ENCODE measurements at places on chromosomes 2 and 18.

GRCh38 chr2:215772634-215773563 lies 240.5 kb downstream of the MREG start:
- DNase-seq, result no peak

GRCh38 chr2:26889796-26890195 lies 41.9 kb downstream of the DPYSL5 start:
- no peak for DNase-seq

- no peak for DNase-seq
These were observed 36.3 kb downstream of the PREPL start for GRCh38 chr2:44324971-44325426.

DNA sequence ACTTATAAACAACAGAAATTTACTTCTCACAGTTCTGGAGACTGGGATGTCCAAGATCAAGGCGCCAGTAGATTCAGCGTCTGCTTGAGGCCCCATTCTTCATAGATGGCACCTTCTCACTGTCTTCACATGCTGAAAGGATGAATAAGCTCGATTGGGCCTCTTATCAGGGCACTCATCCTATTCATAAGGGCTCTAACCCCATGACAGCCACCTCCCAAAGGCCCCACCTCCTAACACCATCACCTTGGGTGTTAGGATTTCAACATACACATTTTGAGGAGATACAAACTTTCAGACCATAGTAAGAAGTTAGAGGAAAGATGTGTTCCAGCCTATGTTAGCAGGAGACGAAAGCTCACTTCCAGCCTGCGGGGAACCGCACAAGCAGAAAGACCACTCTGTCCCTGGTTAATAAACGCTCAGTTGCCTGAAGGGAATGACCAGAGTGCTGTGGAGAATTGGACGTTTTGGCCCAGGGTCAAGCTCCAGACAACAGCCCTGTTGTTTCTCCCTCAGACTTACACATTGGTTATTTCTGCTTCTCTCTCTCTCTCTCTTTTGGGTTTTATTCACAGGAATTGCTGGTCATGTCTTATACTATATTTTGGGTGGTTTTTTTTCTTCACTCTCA lies 90.3 kb downstream of the MAPRE2 start:
- DNase-seq, result no peak

DNA sequence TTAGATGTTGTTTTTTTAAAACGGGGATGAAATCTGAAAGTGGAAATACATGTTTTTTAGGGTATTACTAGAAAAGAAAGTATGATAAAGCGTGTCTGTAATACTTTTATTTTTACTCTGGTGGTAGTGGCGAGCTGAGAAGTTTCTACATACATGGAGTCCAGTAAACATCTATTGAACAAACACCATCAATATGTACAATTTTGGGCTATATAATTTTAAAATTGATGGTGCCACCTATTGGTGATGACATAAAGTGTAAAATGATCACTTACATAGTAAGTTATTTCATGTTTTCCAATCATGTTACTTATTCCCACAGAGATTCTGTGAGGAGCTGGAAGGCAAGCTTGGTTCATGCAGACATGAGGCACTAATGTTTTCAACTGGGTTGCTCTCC lies 31.5 kb upstream of the NFE2L2 start:
- DNase-seq, result no peak

DNA sequence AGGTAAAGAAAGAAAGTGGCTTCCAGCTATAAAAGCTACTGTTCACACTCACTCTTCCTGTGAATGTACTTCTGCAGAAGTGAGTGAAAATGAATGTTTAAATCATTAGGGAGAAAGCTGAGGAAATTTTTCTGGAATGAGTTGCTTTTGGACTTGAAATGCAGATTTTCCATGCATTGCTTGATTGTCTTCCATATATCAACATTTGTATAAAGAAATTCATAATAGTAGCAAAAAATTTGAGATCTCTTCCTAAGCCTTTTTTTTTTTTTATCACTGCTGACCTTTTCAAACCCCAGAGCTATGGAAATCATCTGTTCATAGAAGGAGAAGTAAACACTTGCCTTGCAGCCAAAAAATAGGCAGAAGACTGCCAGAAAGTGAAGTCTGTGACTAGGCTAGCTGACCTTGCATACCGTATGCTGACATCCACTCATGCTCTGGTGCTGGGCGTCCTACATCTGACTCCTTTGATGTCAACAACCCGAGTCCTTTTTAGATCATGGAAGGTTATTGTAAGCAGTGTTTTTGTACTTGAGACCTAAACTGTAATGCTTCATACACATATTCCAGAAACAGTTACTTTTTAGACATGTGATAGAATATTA lies 154.5 kb upstream of the RASGRP3 start:
- no peak for DNase-seq

GRCh38 chr2:195338856-195339255 lies 318.2 kb upstream of the SLC39A10 start:
- no peak for DNase-seq

DNA sequence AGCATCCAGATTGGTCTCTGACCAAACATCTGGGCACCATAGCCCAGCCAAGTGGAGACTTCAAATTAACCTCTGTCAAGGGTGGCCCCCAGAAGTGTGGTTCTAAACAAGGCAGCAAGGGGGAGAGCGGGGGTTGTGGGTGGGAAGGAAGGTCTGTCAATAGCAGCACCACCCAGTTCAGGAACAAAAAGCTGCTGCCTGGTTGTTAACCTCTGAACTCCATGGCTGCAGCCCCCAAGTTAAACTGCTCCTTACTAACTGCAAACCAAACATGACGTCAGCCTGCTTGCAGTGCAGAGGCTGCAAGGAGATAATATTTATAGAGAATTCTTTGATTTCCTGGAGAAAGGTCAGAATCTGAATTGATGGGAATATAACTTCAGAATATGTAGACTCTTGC lies 76.5 kb downstream of the ARL4C start:
- DNase-seq, result no peak

DNA sequence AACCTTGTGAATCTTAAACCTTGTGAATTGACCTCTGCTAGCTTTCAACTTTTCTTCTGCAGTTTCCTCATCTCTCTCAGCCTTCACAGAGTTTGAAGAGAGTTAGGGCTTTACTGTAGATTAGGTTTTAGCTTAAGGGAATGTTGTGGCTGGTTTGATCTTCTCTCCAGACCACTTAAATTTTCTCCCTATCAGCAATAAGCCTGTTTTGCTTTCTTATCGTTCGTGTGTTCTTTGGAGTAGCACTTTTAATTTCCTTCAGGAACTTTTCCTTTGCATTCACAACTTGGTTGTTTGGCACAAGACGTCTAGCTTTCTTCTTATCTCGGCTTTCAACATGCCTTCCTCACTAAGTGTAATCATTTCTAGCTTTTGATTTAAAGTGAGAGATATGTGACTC lies 2.8 kb upstream of the CDCA7 start:
- DNase-seq, result no peak

DNA sequence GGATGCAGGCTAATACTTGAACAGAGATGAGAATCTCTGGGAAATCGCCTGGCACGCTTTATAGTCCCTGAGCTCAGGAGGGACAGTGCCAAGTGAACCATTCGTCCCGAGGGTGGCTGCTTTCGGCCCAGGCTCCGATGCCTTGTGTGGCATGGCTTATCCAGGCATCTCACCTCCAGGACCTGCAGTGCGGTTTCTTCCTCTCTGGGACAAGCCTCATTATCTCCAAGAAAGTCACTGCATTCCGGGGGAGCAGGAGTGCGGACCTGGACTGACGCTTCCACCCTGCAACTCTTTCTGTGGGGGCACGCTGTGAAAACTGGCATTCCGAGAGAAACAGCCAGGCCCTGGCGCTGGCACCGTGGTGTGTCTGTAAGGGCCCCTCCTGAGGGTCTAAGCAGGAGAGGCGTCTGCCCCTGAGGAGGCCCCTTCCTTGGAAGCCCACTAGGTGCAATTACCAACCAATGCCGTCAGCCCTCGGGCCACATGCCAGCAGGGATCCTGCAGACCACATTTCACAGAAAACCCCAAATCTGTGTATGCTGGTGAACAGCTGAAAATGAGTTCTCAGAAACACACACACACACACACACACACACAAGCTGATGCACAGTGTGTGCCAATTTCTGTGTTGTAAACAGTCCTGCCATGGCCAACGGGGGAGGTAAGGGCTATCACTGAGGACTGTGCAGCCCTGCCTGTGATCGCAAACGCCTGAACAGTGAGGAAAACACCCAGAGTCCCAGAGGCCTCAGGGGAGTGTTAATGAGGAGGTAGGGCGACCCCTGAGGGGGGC lies 351.9 kb upstream of the SALL3 start:
- no peak for DNase-seq

DNA sequence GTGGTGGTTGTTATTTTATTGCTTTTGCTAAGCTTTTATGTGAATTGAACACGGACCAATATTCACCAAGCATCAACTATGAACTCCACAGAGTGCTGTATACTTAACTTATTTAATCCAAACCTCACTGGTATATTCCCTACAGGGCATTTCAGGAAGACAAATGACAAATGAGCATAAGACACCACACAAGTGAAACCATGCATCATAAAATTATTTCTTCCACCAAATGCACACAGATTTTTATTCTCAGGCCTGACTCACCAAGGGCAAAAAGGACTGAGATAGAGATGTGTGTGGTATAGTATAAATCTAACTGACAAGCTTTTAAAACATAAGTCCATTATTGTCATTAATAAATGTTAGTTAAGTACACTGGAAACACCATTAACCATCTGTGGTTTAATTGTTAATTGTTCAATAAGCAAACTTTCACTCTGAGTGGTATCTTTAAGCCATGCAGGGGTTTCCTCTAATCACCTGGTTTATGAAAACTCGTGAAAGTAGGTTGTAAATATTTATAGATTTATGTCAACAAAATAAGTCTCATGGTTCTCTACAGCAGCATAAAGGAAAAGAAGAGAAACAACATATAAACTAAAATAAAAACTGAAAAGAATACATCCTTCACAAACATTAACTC lies 77.6 kb upstream of the CRIM1 start:
- no peak for DNase-seq

DNA sequence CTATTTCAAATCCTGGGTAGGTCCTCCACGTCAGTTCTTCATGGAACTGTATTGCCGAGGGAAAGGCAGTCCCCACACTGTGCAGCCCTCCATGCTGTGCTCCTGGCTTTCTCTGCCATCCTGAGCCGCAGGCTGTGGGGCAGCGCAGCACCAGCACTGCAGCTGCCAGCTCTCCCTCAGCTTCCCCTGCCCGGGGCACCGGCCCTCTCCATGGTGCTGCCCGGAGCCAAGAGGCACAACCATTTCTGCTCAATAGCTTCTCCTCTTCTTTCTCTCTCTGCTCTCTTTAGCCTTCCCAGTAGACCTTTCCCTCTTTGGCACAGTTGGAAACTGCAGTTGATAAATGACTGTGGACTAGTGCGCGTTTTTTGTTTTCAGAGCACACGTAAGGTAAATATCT lies 12.1 kb downstream of the ANKRD23 start:
- no peak for DNase-seq

DNA sequence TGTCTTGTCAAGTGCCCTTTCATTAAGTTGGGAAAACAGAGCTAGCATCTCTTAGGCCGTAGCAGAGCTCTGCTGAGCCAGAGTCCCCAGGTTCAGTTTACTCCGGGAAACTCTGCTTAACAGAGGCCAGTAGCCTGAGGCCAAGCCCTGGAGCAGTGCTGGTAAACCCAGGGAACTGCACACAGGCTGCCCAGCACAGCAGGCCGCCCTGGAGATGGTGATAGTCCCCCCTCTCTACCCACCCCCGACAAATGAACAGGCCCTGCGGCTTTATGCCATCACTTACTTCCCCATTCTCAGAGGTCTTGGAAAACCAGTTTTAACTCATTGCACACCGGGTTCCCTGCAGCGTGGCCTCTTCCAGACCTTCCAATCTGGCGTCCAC lies 3.5 kb downstream of the CNNM4 start:
- DNase-seq, result no peak
